Choroid plexus epithelial cell (primary cell): ENCODE measurements at places on chromosomes 7 and 10.
A peak's percentile ranks its signal among the peaks of the same experiment; 100 is the strongest.

GRCh38 chr7:39271402-39271801 is 293.7 kb downstream of the POU6F2 start:
- peak; percentile 7 for DNase-seq

- DNase-seq = peak; percentile 40
Observed at GRCh38 chr10:79116801-79117723, 48.3 kb downstream of the ZMIZ1 start.

DNA sequence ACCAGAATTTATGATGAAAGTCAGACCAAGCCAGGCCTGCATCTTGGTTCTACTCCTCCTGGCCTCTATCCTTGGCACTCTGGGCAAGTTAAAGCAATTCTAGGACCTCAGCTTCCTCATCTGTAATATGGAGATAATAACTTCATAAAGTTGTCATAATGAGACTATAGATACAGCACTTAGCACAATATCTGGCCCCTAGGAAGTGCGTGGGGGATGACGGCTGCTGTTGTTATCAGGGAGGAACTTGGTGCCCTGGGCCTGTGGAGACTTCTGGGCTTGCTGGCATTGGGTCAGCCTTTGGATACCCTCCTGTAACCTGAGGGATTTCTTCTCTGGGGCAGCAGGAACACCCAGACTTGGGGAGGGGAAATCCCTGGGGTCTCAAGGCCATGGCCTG is 27.6 kb downstream of the PFKFB3 start:
- DNase-seq = no peak

DNA sequence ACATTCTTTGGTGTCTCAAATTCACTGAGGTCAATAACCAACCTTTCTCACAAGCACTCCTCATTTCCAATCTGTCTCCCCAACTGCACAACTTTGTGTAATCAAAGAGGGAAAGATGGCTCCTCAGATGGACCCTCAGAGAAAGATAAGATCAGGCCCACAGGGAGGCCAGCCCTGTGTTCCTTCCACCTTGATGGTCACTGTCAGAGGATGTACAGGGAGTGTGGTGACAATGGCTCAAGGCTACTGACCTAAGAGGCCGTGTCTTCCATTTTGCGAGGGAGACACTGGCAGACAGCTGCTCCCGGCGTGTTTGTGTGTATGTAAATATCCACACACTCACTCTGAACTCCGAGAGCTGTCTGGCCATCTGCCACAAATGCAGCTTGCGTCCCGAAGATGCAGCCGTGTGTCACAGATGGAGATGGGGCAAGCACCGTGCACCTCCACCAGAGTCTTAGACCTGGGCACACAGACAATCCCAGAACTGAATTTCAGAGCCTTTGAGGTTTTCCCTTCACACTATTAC is 712.1 kb upstream of the NRP1 start:
- no peak for DNase-seq

GRCh38 chr7:137606061-137606674 is 240.6 kb downstream of the DGKI start:
- peak; percentile 78 for DNase-seq

DNA sequence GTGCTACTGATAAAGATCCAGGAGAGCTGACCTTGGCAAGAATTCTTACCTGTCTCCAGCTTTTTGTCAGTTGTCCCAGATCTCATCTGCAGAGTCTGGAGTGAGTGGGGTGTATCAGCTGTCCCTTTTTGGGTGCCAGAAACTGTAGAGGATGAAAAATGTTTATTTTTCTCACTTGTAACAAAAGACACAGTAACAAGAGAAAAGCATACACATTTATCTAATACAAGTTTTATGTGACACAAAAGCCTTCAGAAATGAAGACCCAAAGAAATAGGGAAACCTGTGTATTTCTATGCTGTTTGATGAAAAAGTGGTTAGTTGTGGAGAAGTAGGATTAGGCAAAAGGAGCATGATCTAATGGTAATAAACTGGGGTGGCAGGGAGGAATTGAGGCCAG is 58.5 kb upstream of the NPVF start:
- no peak for DNase-seq

- DNase-seq = no peak
Observed at GRCh38 chr7:121102619-121103018, 114.1 kb downstream of the CPED1 start.

DNA sequence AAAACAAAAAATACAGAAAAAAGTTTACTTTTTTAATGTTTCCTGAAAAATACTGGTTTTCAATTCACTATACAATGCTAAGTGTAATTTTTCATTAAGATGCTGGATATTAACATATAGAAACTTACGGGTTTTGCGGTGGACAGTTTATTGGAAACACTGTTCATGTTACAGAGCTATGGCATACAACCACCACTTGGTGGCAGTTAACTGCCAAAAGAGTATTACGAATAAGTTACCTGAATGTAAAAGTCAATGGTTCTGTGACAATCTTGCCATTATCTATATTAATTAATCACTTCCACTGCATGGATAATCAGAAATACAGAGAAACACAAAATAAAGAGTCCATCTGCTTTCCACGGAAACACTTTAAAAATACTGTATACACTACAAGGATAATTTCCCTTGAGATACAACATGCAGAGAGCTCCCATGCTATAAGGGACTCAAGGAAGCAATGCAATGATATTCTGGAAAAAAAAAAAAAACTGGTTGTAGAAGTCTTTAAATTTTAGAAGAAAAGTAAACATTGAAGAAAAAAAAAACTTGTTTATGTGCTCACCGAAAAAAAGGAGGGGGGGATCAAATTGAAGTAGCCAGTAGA is 97.0 kb downstream of the TPK1 start:
- DNase-seq = peak; percentile 65

GRCh38 chr10:79084972-79085597 is 16.3 kb downstream of the ZMIZ1 start:
- DNase-seq = no peak

DNA sequence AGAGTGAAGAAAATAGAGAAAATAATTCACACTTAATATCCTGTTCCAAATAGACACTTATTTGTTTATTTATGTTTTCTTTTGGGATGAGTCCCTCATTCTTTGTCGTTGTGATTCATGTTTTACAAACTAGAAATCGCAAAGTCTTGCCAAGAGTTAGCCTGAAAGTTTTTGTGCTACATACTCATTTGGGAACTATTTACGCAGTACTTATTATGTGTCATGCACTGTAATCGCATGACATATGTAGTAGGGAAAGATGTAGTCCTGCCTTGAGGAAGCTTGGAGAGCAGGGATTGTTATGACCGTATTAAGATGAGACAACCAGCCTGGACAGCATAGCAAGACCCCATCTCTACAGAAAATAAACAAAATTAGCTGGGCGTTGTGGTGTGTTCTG is 189.3 kb downstream of the ABCA13 start:
- DNase-seq = peak; percentile 48

DNA sequence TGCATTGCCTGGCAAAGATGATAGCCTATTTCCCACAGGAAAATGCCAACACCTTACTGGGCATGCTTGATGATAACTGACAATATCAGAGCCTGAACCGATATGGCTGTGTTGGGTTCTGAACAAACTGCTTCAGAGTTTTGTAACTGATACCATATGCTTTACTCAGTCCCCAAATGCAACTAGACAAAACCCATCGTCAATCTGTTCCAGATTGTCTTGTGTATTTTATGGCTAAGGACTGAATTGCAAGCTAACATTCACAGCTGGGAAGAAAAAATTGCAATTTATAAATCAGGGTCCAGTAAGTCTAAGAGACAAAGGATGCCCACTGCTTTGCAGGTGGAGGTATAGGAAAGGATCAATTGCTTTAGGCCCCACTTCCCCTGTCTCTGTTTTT is 116.8 kb upstream of the WNT16 start:
- no peak for DNase-seq

DNA sequence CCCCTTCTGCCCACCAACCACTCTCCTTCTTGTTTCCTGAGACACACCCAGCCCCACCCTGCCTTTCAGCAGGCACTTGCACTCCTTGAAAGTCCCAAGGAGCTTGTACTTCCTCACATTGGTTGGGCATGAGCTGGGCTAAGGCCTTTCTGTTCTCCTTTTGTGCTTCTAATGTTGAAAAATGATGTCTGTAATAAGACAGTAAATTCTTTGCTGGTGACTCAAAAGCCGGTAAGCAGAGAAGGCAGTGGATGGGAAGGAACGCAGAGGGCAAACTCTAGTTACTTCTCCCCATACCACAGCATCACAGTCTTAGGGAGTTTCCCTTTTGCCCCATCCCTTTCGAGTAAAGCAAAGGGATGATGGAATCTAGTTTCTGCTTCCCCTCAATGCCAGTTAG is 185.6 kb downstream of the PLXNA4 start:
- DNase-seq = peak; percentile 6
